ENCODE measurements at places on chromosomes 1 and 21. TPM values are rescaled to one million over a fixed set of nuclear protein-coding genes. Genes with fewer than 3 reads are reported as not detected.

ADGRL4 gene
- not detected for total RNA-seq

DNA sequence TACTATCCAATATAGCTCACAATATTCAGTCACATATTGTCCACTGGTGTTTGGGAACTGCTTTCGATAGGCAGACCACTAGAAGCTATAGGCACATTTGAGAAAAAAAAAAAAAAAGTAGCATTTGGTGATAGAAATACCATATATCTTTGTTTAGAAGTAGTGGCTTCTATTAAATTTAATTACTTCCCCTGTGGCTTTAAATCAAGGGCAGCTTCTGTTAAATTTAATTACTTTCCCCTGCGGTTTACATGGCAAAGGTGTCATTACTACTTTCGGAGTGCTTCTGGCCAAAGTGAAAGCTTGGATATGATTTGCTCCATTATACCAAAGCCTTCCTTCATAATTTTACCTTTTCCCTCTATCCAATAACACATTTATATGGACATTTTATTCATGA is 229.9 kb downstream of the TTLL7 start:
- no peak for DNase-seq

GRCh38 chr1:43206600-43207228 is 34.6 kb downstream of the CFAP57 start:
- DNase-seq = no peak

DNA sequence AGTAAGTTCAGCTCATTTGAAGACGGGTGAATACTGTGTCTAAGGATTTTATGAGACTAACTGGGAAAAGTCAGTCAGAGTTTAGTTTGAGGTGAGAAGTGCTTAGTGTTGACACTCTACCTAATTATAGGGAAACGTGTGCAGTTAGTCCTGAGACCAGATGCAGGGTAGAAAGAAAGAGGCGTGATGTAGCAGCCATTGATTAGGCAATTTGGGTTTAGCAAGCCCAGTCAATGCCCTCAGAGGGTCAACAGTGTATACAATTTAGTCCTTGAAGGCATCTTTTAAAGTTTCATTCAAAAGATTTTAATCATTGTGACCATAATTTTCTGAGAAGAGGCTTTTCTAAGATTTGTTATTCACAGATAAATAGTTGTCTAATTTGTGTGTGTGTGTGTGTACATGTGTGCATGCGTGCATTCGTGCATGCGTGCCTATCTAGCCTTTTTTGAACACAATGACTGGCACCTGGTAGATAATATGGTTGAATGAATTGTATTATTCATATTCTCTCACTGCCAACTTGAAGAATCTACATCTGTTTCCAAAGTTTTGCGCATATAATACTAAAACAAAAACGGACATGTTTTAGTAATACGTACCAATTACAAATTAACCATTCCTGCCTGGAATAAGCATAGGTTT is 332.9 kb downstream of the SRGAP2C start:
- DNase-seq = no peak

ESPN gene
- 0.42 TPM for total RNA-seq

EBNA1BP2 gene
- total RNA-seq = 260 TPM

INAVA gene
- 0.13 TPM for total RNA-seq

SPRR2G gene
- not detected for total RNA-seq

DNA sequence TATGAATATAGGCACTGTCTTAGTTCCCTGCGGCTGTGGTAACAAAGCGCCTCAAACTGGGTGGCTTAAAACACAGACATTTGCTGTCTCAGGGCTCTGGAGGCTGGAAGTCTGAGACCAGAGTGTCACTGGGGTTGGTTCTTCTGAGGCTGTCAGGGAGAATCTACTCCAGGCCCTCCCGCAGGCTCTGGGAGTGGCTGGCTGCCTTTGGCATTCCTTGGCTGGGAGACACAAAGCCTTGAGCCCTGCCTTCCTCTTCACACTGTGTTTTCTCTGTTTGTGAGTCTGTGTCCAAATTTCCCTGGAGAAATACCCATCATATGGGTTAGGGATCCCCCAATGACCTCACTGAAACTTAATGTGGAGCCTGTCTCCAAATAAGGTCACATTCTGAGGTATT is 38.5 kb downstream of the B3GALT5 start:
- DNase-seq = no peak

DNA sequence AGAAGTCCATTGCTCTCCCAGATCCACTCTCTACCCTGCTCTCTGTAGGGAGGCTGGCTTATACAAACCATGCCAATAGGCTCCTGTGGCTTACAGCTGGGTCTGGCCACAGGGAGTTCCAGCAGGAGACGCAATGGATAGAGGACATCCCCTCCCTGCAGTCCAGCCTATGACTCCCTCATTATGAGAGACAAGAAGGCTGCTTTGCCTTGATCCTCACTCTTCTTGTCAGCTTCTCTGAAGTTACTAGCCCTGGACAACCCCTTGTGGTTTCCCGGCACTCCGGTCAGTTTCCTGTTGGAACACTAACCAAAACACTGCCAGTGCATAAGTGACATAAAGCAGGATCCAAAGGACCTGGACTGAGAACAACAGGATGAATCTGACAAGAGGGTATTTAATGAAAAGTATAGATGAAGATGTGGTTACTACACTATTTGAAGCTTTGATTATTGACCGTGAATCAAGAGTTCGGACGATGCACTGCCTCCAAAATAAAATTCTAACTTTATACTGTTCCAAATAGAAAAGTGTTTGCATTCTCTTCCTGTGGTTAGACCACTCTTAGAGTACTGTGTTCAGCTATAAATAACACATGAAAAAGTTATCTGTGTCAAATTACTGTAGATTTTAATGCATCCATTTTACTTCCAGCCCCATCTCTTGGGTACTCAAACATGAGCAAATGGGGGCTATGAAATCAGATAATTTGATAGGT is 32.7 kb upstream of the ZNF326 start:
- no peak for DNase-seq

DNA sequence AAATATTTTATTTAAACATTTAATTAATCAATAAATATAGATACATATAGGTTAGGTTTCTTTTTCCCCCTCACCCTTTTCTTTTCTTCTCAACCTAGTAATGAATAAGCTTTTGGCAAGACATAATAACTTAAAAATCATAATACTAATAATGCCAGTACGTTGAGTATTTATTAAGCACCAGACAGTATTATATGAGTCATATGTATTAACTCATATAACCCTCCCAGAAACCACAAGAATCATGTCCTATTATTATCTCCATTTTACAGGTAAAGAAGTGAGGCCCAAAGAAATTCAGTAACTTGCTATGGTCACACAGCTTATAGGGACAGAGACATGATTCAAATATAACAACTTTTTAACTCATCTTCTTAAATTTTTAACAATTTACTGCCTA is 834.5 kb upstream of the ADGRL2 start:
- DNase-seq = no peak

SAMD13 gene
- not detected for total RNA-seq

SEMA4A gene
- total RNA-seq = 51.5 TPM

GRCh38 chr1:31198600-31198999 is 41.1 kb downstream of the NKAIN1 start:
- DNase-seq = no peak

- peak; percentile 36 for DNase-seq
Observed at GRCh38 chr1:223712850-223713474, 623 bp downstream of the CAPN2 start.

- no peak for DNase-seq
Observed at GRCh38 chr1:223402790-223403142, 9.6 kb downstream of the CCDC185 start.

- DNase-seq = no peak
Observed at GRCh38 chr1:104266612-104267011, 516.9 kb downstream of the AMY1C start.

DNA sequence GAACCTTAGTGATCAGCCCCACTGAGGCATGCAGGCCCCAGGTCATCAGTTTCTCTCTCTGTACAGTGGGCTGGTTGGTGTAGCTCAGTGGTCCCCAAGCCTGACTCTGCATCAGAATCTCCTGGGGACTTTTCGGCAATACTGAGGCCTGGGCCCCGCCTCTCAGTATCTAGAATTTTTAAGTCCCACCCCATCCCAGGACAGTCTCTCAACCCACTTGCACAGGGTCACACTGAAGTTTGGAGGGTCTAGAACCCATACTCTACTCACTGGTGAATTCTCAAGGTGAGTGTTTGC is 216.4 kb downstream of the MATN1 start:
- no peak for DNase-seq

SLC1A7 gene
- not detected for total RNA-seq

DNA sequence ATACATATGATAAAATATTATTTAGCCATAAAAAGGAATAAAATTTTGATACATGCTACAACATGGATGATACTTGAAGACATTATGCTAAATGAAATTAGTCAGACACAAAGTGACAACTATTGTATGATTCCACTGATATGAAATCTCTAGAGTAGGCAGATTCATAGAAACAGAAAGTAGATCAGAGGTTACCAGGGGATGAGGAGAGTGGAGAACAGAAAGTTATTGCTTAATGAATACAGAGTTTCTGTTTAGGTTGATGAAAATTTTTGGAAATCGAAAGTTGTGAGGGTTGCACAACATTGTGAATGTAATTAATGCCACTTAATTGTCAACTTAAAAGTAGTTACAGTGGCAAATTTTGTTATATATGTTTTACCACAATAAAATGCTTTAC is 315.7 kb upstream of the USP25 start:
- no peak for DNase-seq

DNA sequence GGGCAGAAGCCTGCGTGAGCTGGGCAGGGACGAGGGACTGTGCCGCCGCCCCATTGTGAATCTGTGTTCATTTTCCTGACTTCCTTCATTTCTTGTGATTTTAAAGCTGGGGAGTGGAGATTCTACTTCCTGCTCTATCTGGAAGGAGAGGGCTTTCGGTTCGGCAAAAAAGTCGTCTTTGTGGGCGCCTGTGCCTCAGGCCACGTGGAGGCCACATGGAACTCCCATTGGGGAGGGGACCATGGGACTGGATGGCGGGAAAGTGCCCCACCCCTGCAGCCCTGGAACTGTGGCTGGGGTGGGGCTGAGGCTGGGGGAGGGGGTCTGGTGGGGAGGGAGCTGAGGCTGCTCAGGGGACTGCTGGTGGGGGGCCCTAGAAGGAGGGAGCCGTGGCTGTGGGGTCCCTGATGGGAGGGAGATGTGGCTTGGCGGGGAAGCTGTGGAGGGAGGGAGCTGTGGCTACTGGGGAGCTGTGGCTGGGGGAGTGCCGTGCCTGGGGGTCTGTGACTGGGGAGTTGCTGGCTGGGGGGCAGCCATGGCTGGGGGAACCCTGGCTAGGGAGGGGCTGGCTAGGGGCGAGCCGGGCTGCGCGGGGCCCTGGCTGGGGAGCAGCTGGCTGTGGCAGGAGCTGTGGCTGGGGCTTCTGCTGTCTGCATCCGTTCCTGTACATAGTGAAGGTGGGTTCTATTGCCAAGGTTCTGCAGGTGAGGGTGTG is 31.5 kb downstream of the COL18A1 start:
- no peak for DNase-seq

- DNase-seq = no peak
Observed at GRCh38 chr1:202013603-202014002, 3.2 kb downstream of the ELF3 start.

DNA sequence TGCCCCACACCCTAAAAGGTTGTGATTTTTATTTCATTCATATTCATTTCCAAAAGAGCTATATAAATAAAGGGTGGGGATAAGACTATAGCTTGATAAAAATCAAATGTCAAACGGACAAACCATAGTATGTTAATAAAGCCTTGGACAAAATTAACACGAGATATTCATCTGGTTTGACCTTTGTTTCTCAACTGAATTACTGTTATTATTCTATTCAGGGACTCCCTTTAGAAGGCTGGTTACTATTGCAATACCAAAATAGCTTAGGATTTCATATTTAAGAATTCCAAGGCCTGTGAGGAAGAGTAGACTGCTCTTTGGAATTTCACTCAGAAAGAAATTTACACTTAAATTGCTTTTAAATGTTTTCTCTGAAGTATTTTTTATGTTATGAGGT is 10.2 kb upstream of the PALMD start:
- DNase-seq = no peak

DYNLT5 gene
- total RNA-seq = not detected

- no peak for DNase-seq
Observed at GRCh38 chr1:26003262-26003661, 5.4 kb upstream of the PAFAH2 start.

- DNase-seq = no peak
Observed at GRCh38 chr1:205456383-205456867, 580 bp upstream of the BLACAT1 start.

GRCh38 chr1:112510340-112510739 is 1.6 kb downstream of the WNT2B start:
- no peak for DNase-seq

LHX8 gene
- total RNA-seq = not detected

- DNase-seq = no peak
Observed at GRCh38 chr1:223076362-223076761, 66.7 kb downstream of the TLR5 start.

- DNase-seq = no peak
Observed at GRCh38 chr1:17447501-17447992, 8.1 kb upstream of the RCC2 start.

GRCh38 chr1:201266774-201267173 is 16.5 kb upstream of the PKP1 start:
- no peak for DNase-seq

DNA sequence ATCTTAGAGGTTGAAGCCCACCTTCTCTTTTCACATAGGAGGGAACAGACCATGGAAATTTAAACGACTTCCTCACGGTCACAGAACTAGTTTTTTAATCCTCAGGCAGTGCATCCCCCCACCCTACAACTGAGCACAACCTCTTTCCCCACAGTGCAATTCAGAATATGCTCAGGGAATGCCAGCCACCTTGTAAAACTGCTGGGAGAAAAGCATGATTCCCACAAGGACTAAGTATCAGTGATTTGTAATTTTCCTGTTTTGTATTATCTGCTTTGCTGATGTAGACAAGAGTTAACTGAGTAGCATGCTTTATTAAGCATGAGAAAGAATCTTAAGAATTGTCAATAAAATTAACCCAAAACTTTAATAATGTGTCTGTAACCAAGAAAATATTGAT is 23.8 kb downstream of the TMEM50A start:
- no peak for DNase-seq

FHAD1 gene
- total RNA-seq = 0.08 TPM

DNA sequence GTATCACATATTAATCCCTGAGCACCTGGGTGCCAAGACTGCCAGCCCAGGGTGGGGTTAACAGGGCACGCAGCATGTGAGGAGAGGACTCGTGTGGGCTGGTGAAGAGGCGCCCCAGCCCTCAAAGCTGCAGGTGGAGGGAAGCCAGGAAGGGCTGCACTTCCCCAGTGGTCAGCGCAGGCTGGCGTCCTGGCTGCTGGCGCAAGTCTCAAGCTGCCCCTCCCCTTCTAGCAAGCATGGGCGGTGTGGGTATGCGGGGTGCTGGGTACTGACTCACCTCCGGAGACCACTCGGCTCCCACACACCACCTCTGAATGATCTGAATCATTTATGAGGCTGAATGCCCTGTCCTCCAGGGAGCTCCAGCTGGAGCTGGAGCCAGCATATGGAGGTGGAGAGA is 44.0 kb downstream of the EIF2D start:
- no peak for DNase-seq

GRCh38 chr1:177809819-177810218 is 160.0 kb downstream of the SEC16B start:
- no peak for DNase-seq

PADI6 gene
- not detected for total RNA-seq

ZBED6 gene
- total RNA-seq = 11.0 TPM

- no peak for DNase-seq
Observed at GRCh38 chr1:15224974-15225373, 22.0 kb upstream of the FHAD1 start.

FGGY gene
- 2.5 TPM for total RNA-seq

- DNase-seq = no peak
Observed at GRCh38 chr1:33237579-33237978, 18.7 kb upstream of the ZNF362 start.

GRCh38 chr1:119209596-119210295 is 69.3 kb upstream of the WARS2 start:
- DNase-seq = no peak
